HEK293T (cell line): ENCODE measurements at places on chromosomes 6 and 20.

- no peak for DNase-seq
These were observed 46.8 kb downstream of the CEP43 start for GRCh38 chr6:167045828-167046580.

GRCh38 chr20:9591080-9591479, 76.7 kb downstream of the LAMP5 start:
- DNase-seq = no peak

DNA sequence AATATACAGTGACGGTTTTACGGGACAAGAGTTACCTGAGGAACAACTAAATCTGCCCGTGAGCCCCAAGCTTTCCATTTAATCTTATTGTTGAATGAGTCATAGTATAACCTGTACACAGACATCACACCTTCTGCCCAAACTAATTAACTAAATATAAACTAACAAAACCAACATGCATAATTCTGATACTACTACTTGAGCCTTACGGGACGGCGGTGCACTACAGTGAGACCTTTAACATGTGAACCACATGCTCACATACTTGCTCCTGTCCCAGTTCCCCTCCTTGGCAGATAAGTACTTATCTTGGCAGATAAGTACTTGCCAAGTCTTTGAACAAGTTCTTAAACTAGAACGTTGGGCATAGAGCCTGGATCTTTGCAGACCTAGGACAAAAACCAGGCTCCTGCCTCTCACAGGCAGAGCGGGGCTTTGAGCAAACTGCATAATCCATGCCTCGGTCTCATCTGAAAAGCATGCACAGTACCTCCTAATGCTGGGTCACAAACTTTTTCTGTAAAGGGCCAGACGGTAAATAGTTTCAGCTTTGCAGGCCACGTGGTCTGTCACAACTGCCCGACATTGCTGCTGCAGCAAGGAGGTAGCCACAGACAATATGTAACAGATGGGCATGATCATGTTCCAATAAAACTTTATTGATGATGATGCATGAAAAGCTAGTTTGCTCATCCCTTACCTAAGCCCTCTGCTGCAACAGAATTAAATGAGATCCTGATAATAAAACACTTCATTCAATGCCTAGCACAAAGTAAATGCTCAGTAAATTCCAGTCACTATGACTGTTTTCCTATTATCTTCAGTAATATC, 23.0 kb downstream of the ZNF217 start:
- DNase-seq = no peak

- no peak for DNase-seq
These were observed 7.2 kb downstream of the PKIG start for GRCh38 chr20:44589537-44589936.

DNA sequence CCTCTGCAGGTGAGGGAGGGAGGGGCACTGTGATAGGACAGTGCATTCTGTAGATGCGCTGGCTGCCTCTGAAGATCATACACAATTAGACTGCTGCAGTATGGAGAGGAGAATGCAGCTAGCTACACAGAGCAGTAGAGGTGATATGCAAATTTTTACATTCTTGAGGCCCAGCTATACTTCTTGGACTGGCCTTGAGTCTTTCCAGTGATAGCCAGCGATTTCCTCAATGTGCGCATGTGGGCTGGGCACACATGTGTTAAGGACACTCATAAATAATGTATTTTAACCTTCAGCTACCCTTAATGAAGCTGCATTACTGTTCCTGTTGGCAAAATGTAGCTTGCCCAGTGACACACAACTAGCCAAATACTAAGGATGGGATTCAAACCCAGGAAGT, 19.0 kb downstream of the TTPAL start:
- DNase-seq = no peak

- DNase-seq = no peak
These were observed 38.9 kb downstream of the TP53INP2 start for GRCh38 chr20:34743039-34743438.

GRCh38 chr6:131910219-131910589, 41.0 kb downstream of the CCN2 start:
- no peak for DNase-seq
